ENCODE measurements at places on chromosomes 2 and 18. TPM values are rescaled to one million over a fixed set of nuclear protein-coding genes. Genes with fewer than 3 reads are reported as not detected.

DNA sequence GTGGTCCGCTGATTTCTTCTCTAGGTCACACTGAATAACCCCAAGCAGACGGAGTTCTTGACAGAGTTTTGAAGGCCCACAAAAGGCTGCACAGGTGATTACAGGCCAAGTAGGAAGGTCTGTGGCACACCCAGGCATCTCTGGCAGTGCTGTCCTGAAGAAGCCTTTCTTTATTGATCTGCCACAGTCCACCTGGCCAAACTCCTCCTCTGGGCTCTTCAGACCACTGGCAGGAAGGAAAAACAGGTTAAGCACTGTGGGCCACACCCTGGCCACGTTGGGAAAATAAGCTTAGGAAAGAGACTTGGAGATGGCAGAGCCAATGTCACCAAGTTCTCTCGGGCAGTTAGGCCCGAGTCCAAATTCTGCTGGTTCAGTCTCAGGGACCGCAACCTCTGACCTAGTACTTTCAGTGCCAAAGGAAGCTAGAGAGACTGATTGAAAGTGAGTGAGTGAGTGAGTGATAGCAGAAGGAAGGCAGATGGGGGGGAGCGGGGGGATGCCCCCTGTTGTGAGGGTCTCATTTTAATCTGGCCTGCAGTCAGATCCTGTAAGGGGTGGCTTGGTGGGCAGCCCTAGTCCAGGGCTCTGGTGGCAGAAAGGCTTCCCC is 102.9 kb downstream of the TGFA start:
- H3K27me3 ChIP-seq, result no peaks in the 10 kb centered on the region
- no peak for DNase-seq
- H3K4me1 ChIP-seq, result peaks cover 2% of the 10 kb centered on the region
- no peaks in the 10 kb centered on the region for H3K36me3 ChIP-seq

GRCh38 chr2:5036256-5036655 is 655.9 kb upstream of the SOX11 start:
- H3K36me3 ChIP-seq, result no peaks in the 10 kb centered on the region
- no peaks in the 10 kb centered on the region for H3K4me1 ChIP-seq
- no peak overlapping the region for H3K4me3 ChIP-seq
- no peak overlapping the region for H3K27ac ChIP-seq

GRCh38 chr2:142140434-142140845 is 9.6 kb upstream of the LRP1B start:
- H3K4me1 ChIP-seq, result no peaks in the 10 kb centered on the region
- H3K27ac ChIP-seq, result no peak overlapping the region
- no peak for DNase-seq
- H3K4me3 ChIP-seq, result no peak overlapping the region
- H3K36me3 ChIP-seq, result no peaks in the 10 kb centered on the region

- DNase-seq, result peak; percentile 53
- no peak overlapping the region for H3K4me3 ChIP-seq
- H3K4me1 ChIP-seq, result no peaks in the 10 kb centered on the region
- H3K27me3 ChIP-seq, result peaks cover 16% of the 10 kb centered on the region
- H3K36me3 ChIP-seq, result no peaks in the 10 kb centered on the region
- H3K27ac ChIP-seq, result no peak overlapping the region
These were observed 23.5 kb upstream of the C18orf32 start for GRCh38 chr18:49510393-49511115.

DNA sequence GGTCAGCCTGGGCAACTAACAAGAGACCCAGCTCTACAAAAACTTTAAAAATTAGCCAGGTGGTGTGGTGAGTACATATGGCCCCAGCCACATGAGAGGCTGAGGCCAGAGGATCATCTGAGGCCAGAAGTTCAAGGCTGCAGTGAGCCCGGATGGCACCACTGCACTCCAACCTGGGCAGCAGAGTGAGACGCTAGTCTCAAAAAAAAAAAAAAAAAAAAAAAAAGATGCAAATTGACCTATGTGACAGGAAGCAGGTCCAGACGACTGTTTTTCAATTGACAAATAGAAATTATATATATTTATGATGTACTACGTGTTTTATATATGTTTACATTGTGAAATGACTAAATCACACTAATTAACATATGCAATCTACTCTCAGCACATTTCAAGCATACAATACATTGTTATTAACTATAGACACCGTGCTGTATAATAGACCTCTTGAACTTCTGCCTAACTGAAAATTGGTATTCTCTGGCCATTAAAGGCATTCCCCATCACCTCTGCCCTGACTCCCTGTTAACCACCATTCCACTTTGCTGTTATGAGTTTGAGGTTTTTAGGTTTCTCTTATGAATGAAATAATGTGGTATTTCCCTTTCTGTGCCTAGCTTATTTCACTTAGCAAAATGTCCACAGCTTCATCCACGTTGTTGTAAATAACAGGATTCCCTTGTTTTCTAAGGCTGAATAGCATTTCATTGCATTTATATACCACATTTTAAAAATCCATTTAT is 32.4 kb upstream of the MGAT4A start:
- no peaks in the 10 kb centered on the region for H3K27me3 ChIP-seq
- peaks cover 23% of the 10 kb centered on the region for H3K36me3 ChIP-seq
- no peak overlapping the region for H3K27ac ChIP-seq
- DNase-seq, result no peak
- H3K4me1 ChIP-seq, result peaks cover 84% of the 10 kb centered on the region

DNA sequence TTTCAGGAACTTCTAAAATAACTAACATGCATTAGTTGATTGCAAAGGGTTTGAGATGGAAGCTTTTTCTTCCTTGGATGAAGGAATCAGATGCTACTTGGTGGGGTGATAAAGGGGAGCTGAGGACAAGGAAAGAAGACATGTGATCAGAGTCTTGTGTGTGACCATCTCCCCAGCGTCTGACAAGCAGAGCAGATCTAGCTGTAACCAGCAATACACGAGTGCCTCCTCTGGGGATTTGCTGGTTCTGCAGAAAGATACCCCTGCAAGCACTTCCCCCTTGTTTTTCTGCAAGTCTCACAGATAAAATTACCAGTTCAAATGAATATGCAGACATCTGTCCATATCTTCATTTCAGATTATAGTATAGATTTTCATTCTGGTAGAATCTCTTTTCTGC is 2.7 kb downstream of the CDH7 start:
- H3K27me3 ChIP-seq, result peaks cover 7% of the 10 kb centered on the region
- H3K4me3 ChIP-seq, result no peak overlapping the region
- H3K27ac ChIP-seq, result no peak overlapping the region
- H3K4me1 ChIP-seq, result no peaks in the 10 kb centered on the region
- no peaks in the 10 kb centered on the region for H3K36me3 ChIP-seq
- DNase-seq, result no peak

- no peak overlapping the region for H3K27ac ChIP-seq
- DNase-seq, result no peak
- H3K4me1 ChIP-seq, result no peaks in the 10 kb centered on the region
These were observed 272.0 kb upstream of the DSEL start for GRCh38 chr18:67788310-67789164.

- H3K4me1 ChIP-seq, result peaks cover 93% of the 10 kb centered on the region
- peak overlapping the region; percentile 81 for H3K4me3 ChIP-seq
- H3K27ac ChIP-seq, result peak overlapping the region; percentile 61
- DNase-seq, result no peak
These were observed 197.2 kb upstream of the ID2 start for GRCh38 chr2:8484502-8485283.

- H3K36me3 ChIP-seq, result no peaks in the 10 kb centered on the region
- H3K4me1 ChIP-seq, result peaks cover 38% of the 10 kb centered on the region
- H3K27ac ChIP-seq, result peak within 1 kb of the TSS; percentile 1
- H3K4me3 ChIP-seq, result peak within 1 kb of the TSS; percentile 80
- H3K27me3 ChIP-seq, result peaks cover 54% of the 10 kb centered on the region
- DNase-seq, result peak; percentile 75
These were observed at the start of gene ITM2C for GRCh38 chr2:230864605-230865306. ITM2C (plus strand) TSS chr2:230864942; CDS start chr2:230865026, 84 bp downstream.

- no peaks in the 10 kb centered on the region for H3K27me3 ChIP-seq
- no peak overlapping the region for H3K27ac ChIP-seq
- no peaks in the 10 kb centered on the region for H3K36me3 ChIP-seq
- no peak for DNase-seq
- no peak overlapping the region for H3K4me3 ChIP-seq
These were observed 351.3 kb downstream of the PID1 start for GRCh38 chr2:228919808-228920207.

DNA sequence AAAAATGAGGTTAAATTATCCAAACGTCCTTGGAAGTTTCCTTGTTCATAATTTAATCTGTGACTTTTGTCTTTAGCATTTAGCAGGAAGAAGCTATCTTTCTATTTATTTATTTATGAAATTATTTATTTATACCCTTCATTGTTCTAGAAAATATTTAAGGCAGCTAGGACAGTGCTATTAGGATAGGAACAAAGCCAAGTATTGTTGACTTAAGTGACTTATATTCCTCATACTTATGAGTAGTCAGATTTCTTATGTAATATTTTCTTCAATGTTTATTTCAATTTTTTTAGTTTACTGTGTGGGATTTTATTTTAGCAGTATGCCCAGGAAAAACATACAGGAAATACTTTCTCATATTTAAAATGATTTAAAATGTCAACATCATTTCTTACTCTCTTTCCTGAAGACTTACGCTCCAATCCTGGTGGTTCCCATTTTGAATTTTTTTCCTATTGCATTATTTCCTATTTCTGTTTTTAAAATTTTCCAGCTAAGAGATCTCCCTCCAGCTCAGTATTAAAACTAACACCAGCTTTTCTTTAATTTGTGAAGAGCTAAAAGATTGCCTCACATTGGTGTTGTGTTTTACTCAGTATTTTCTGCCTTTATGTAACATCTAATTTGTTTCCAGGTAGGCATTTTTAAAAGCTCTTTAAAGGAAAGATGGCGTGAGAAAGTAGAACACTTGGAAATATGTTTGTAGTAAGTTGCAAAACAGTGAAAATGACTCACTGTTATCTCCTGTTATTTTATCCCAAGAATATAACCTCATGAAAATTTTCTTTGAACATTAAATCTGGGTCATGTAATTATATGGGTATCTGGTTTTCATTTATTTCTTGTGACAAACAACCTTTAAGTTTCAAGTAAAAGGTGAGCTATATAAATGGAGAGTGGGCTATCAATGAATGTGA is 32.2 kb downstream of the MAPRE2 start:
- no peak overlapping the region for H3K4me3 ChIP-seq
- H3K27ac ChIP-seq, result no peak overlapping the region
- H3K27me3 ChIP-seq, result no peaks in the 10 kb centered on the region
- peaks cover 10% of the 10 kb centered on the region for H3K36me3 ChIP-seq
- DNase-seq, result no peak

DNA sequence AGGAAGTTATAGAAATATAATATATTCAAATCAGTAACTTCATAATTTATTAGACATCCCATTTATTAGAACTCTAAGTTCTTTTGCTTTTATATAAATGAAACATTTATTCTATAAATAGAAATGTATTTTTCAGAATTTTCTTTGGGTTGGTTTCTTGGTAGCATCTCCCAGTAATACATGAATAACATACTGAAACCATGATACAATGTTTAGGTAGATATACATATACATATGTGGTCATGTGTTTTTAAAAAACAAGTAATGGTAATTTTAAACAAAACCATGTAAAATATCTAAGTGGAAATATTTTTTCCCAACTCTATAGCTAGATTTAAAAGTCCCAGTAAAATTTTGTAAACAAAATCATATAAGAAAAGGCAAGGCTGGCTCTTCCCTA is 36.9 kb downstream of the WIPF1 start:
- no peak overlapping the region for H3K4me3 ChIP-seq
- DNase-seq, result no peak
- H3K27me3 ChIP-seq, result no peaks in the 10 kb centered on the region
- peaks cover 13% of the 10 kb centered on the region for H3K4me1 ChIP-seq

- no peaks in the 10 kb centered on the region for H3K4me1 ChIP-seq
- H3K27me3 ChIP-seq, result peaks cover 19% of the 10 kb centered on the region
- no peak overlapping the region for H3K27ac ChIP-seq
- DNase-seq, result no peak
- no peak overlapping the region for H3K4me3 ChIP-seq
These were observed 13.9 kb upstream of the IL37 start for GRCh38 chr2:112896909-112897623.

DNA sequence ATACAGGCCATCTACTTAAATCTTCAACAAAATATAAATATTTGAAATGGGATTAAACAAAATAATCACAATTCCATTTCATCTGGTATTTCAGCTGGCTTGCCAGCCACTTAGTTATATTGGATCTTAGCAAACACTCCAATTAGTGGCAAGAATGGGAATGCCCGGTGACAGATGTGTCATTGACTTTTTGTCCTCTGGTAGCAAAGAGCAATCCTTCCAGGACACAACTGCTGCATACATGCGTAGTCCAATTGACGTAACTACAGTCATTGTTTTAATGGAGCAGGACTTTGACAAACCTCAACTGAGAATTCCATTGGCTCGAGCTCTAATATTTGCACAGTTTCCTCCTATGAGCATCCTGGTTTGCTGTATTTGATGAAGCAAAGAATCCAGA is 69.9 kb downstream of the RNF152 start:
- H3K27ac ChIP-seq, result no peak overlapping the region
- no peaks in the 10 kb centered on the region for H3K4me1 ChIP-seq
- no peaks in the 10 kb centered on the region for H3K36me3 ChIP-seq
- no peak for DNase-seq
- H3K4me3 ChIP-seq, result no peak overlapping the region

- no peak overlapping the region for H3K4me3 ChIP-seq
- no peaks in the 10 kb centered on the region for H3K27me3 ChIP-seq
- no peak for DNase-seq
- H3K4me1 ChIP-seq, result no peaks in the 10 kb centered on the region
These were observed 108.9 kb upstream of the DAPL1 start for GRCh38 chr2:158686210-158686691.

- peaks cover 28% of the 10 kb centered on the region for H3K27me3 ChIP-seq
- H3K27ac ChIP-seq, result no peak overlapping the region
- H3K36me3 ChIP-seq, result no peaks in the 10 kb centered on the region
- DNase-seq, result no peak
These were observed 41.8 kb downstream of the RAPGEF4 start for GRCh38 chr2:172777431-172777830.

GRCh38 chr18:12468445-12468844 is 60.7 kb downstream of the PRELID3A start:
- no peak overlapping the region for H3K27ac ChIP-seq
- no peaks in the 10 kb centered on the region for H3K27me3 ChIP-seq
- DNase-seq, result no peak
- no peaks in the 10 kb centered on the region for H3K4me1 ChIP-seq
- no peaks in the 10 kb centered on the region for H3K36me3 ChIP-seq
- no peak overlapping the region for H3K4me3 ChIP-seq

SERPINB10 gene
- not detected for total RNA-seq

GPR39 gene
- total RNA-seq, result not detected

MLPH gene
- total RNA-seq, result not detected

TMEM200C gene
- total RNA-seq, result not detected

ZSWIM2 gene
- not detected for total RNA-seq

UGT1A8 gene
- not detected for total RNA-seq

SULT1C2 gene
- not detected for total RNA-seq

PRSS56 gene
- total RNA-seq, result not detected

All from activated CD4-positive, alpha-beta memory T cell treated with anti-CD3 and anti-CD28 coated beads, Interleukin-2, amount 10 ng/mL, durations not matched to agents 7 days and 5 days (primary cell).